Fibroblast of pulmonary artery (primary cell): ENCODE measurements at places on chromosomes 3 and 15.

GRCh38 chr3:181752202-181752671 lies 40.5 kb downstream of the SOX2 start:
- DNase-seq = no peak

GRCh38 chr15:32131803-32132202 lies 101.5 kb downstream of the CHRNA7 start:
- no peak for DNase-seq

- DNase-seq = peak; percentile 49
Observed at GRCh38 chr3:130834476-130834875, 59.4 kb upstream of the ATP2C1 start.

GRCh38 chr15:67854358-67854757 lies 14.5 kb upstream of the RNU6-1 start:
- DNase-seq = no peak

DNA sequence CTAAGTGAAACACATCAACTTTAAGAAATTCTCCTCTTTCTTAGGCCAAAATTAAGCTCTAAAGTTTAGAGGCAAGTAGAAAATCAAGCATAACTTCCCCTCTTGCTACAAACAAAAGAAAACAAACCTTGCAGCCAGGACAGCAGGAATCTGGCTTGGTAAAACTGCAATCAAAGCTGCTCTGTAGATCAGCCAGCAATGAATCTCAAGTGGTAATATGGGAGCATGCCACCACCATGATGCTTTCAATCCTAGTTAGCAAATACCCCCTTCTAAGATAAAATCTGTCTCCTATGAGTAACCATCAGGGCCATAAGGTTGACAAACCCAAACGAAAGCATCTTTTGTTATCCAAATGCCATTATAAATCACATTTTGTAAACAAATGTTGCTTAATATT lies 208.3 kb upstream of the PLSCR5 start:
- DNase-seq = no peak

DNA sequence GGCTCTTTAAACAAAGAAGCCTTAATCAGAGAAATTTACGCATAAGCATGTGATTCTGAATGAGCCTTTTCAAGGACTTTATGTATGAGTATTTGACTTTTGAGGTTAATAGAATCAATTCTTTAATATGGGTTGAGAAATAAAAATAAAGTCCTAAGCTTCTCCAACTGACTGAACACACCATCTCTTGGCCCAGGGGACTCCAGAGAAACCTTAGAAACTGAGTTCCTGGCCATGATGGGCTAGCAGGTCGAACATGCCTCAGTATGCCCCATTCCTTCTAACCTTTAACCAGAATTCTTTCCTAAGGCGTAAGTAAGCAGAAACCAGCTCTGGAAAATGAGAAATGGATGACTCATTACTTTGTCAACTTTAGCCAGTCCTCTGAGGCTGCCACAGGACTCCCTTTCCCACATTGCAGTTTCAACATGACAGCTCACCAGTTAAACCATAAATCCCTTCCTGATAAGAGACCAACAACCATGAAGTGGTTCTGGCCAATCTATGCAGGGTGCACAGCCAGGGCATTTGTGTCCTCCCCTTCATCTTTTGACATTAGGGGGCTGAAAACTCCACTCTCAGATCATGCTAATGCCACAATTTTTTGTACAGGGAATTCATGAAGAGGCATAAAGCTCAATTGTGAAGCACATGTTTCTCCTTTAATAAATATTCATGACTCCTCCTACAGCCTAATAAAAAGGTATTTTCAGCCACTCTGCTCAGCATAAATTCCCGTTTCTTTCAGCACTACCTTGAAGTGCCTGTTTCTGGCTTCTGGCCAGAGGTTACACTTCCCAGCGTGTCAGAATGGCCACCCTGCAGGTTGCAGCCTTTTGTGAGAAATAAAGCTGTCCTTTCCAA lies 33.3 kb downstream of the TM4SF18 start:
- DNase-seq = peak; percentile 92

DNA sequence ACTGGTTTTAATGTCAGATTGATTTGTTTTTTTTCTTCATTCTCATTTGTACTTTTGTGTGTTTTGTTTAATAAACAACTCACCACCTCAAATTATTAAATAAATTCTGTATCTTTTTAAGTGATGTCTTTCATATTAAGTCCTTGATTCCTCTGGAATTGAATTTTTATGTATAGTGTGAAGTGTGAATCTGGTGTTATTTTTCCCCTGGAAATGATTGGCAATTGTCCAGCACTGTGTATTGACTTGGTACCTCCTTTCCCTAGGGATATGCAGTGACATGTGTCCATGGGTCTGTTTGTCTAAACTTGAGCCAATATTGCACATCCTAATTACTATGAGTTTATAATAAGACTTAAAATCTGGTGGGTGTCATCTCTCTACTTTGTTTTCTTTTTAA lies 2.1 kb downstream of the RNU5B-1 start:
- DNase-seq = no peak

DNA sequence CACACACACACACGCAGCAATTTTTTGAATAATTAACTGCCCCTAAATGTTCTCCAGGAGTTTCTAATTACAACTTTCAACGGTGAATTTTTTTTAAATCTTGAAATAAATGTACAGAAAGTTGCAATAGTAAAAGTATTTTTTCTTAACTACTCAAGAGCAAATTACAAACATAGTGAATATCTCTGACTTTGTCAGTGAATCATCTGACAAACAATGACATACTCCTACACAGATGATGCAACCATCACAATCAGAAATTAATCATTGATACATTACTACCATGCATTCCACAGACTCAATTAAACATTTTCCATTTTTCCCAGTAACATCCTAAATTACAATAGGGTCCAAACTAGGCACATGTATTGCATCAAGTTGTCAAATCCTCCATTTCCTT lies 597.3 kb downstream of the NAALADL2 start:
- DNase-seq = peak; percentile 24
